ENCODE measurements at places on chromosomes 13 and 19.

DNA sequence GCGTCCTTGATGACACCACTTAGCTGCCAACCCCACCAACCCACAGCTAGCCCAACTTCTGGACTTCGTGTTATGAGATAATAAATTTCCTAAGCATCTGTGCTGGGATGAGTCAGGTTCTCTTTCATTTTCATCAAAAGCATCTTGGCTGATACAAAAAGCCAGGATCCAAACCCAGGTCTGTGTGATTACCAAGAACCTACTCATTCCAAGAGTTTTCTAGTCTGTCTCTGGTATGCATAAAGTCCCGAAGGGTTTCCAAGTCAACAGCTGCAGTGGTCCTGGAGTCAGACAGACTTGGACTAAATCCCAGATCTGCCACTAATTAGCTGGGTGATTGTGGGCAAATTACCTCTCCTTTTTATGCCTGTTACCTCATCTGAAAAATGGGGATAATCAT is 55.5 kb upstream of the SERP2 start:
- no peak for DNase-seq

DNA sequence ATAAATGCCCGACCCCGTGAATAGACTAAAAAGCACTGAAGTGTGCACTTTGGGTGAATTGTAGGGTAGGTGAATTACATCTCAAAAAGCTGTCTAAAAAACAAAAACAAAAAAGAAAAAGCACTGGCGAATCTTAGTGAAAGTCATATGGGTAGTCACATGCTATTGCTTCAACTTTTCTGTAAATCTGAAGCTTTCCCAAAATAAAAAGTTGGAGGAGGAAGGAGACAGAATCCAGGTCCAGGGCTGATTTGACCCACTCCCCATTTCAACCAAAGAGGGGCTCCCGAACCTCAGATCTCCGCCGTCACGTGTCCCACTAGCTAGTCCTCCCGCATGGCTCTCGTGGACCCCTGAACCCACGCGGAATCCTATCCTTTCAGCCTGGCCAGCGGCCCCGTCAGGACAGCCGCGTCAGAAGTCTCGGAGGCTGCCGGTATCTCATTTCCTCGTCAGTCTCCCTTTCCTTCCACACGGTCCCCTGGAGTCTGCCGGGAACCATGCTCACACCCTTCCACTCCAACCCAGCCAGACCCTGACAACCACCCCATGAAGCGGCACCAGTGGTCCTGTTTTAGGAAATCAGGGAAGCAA is 6.1 kb downstream of the PPP1R12C start:
- no peak for DNase-seq

DNA sequence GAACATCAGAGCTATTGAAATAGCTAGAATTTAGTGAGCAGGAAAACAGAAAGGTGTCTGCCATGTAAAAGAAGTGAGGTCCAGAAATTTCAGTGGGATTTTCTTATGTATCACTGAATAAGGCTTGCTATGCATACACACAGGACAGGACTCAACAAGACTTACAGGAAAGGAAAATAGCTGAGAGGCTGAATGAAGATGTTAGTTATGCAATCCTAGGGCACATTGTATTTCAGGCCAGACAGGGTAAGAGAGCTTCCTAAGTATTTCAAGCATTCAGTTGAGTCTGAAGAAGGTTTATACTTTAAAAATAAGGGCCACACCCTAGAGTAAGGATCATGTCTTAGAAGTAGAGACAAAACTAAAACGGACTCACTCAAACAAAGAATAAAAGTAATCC is 419.9 kb upstream of the PRR20A start:
- DNase-seq = no peak

GRCh38 chr19:48308631-48309586 is 16.4 kb upstream of the EMP3 start:
- no peak for DNase-seq

DNA sequence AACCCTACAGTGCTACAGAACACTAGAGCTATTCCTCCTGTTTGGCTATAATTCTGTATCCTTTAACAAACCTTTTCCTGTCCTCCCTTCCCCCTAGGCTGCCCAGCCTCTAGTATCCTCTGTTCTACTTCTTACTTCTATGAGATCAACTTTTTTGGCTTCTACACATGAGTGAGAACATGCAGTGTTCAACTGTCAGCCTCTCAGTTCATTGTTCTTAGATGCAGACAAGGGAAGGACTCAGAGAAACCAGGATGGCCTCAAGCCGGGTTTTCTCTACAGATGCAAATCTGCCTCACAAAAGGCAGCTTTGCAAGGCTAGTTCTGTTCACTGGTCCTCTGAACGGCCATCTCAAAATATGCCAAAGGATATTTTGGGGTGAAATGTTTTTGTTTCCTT is 18.4 kb downstream of the AMER2 start:
- no peak for DNase-seq

- DNase-seq = peak; percentile 16
Observed at GRCh38 chr19:4971424-4971793, 2.5 kb downstream of the KDM4B start.

- DNase-seq = no peak
Observed at GRCh38 chr13:41505209-41505835, 48.0 kb downstream of the RGCC start.

- DNase-seq = no peak
Observed at GRCh38 chr19:44765033-44765948, 12.4 kb upstream of the CBLC start.

GRCh38 chr13:56861476-56861875 is 279.2 kb upstream of the PRR20A start:
- no peak for DNase-seq

GRCh38 chr13:44713788-44714469 is 137.8 kb upstream of the TSC22D1 start:
- DNase-seq = no peak

DNA sequence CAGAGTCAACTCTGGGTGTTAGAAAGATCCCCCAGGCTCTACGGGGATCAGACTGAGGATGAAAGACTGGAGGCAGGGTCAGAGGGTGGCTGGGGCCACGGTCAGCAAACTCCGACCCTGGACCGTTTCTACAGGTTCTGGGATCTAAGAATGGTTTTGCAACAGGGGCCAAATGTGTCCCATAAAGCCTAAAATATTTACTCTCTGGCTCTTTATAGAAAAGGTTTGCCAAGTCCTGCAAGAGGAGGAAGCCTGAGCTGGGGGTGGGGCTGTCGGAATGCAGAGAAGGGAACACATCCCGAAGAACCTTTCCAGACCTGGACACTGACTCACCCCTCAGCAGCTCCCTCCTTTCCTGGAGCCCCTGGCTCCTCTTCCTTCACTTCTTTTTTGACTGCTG is 20.7 kb downstream of the LIG1 start:
- no peak for DNase-seq

DNA sequence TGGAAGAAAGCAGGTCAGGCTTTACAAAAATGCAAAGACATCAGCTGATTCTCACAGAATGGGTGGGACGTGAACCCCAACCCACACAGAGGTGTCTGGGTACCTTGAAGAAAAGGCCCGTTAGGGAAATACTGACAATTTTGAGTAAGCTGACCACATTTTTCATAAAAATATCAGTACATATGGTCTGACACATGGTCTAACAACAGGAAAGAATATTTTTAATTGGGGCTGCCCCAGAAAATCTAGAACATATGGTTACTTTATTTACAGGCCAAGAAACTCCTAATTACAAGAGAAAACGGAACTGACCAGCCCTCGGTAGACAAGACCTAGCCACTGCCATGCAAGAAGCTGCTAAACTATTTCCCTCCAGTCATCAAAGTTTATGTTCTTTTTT is 48.7 kb upstream of the ITM2B start:
- DNase-seq = no peak

GRCh38 chr19:46426035-46426505 is 2.7 kb downstream of the PNMA8C start:
- DNase-seq = no peak

- DNase-seq = no peak
Observed at GRCh38 chr19:12838182-12838885, at the start of gene MAST1. Gene MAST1, plus strand, starts transcription at chr19:12838515. Its CDS starts 58 bp downstream, at chr19:12838573.

DNA sequence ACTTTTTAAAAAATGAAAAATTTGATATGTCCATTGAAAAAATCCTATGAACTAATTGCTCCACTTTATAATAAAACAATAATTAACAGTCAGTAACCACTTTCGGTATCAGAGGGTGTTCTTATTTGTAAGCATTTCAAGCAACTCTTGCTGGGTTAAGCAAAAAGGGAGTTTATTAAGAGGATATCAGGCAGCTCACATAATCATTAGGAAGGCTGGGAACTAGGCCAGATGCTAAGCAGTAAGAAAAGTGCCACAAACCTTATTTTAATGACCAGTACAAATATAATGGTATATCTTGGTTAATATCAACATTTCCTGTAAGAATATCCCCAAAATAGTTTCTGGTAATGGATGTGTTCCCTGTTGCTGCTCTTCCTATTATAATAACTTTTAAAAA is 2618.3 kb upstream of the PCDH20 start:
- no peak for DNase-seq

DNA sequence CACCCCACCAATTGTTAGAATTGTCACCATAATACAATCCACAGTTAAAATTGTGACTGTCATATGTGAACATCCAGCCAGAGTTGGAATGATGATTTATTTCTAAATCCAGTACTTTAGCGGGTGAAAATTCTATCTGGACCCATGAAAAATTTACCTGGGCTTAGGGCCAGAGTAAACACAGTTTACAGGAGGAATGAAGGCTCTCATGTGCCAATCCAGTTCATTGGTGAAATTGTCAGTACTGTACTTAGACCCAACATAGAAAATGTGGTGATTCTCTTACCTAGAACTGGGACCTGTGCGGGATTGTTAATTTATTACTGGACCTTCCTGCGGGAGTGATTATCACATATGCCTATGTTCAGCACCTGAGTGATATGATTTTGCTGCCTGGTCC is 27.3 kb upstream of the ZNF681 start:
- DNase-seq = no peak

GRCh38 chr19:20968092-20968491 is 45.0 kb downstream of the ZNF85 start:
- no peak for DNase-seq

GRCh38 chr19:18014197-18014596 is 6.2 kb downstream of the ARRDC2 start:
- no peak for DNase-seq

- no peak for DNase-seq
Observed at GRCh38 chr19:36837176-36837905, 846 bp downstream of the ZNF790 start.

DNA sequence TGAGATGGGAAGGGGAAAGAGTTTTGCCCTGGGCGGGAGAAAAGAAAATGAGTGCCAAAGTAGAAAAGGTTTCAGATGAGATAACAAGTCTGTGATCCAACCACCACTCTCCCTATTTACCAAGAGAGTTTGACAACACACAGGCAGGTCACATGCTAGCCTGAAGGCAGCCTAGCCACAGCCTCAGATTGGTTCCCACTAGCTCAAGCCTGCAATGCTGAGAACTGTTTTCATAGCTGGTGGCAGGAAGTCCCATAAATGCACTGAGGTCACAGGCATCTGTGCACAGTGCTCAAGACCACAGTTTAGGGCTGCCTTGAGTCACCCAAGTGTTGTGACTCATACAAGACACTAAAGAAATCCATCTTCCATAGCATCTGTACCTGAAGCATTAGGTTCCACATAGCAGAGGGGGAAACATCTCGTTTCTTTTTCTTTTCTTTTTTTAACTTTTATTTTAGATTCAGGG is 18.5 kb upstream of the POP4 start:
- DNase-seq = no peak

DNA sequence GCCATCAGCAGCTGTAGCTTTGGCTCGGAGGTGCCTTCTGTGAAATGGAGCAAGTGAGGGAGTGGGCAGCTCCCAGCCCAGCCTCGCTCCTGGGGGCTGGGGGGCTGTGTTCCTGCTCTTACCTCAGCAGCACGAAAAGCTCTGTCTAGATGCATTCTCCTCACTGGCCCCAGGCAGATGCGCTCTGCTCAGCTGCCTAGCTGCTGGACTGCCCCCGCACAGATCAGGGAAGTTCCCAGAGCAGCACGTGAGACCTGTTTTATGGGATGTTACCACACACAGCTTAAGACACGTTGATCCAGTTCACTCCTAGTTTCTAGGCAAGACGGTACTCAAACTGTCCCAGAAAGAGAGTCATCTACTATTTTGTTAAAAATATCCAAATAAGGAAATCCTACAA is 13.6 kb downstream of the LCP1 start:
- DNase-seq = peak; percentile 45

GRCh38 chr13:46142776-46143175 is 37.9 kb upstream of the CPB2 start:
- no peak for DNase-seq

DNA sequence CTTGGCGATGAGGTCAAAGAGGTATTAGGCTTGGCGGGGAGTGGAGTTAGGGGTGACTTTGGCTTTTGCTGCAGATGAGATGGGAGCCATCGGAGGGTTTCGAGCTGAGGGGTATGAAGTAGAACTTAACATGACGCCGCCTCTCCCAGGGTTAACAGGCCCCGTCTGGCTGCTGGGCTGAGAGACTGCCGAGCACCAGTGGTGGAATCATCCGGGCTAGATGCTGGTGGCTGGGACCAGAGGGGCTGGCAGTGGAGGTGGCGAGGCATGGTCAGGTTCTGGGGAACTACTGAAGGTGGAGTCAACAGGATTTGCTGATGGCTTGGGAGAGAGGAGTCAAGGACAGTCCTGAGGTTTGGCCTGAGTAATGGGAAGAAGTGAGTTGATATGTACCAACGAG is 4.9 kb downstream of the RFX2 start:
- DNase-seq = no peak

GRCh38 chr19:54062643-54063042 is 1.1 kb downstream of the VSTM1 start:
- DNase-seq = no peak

DNA sequence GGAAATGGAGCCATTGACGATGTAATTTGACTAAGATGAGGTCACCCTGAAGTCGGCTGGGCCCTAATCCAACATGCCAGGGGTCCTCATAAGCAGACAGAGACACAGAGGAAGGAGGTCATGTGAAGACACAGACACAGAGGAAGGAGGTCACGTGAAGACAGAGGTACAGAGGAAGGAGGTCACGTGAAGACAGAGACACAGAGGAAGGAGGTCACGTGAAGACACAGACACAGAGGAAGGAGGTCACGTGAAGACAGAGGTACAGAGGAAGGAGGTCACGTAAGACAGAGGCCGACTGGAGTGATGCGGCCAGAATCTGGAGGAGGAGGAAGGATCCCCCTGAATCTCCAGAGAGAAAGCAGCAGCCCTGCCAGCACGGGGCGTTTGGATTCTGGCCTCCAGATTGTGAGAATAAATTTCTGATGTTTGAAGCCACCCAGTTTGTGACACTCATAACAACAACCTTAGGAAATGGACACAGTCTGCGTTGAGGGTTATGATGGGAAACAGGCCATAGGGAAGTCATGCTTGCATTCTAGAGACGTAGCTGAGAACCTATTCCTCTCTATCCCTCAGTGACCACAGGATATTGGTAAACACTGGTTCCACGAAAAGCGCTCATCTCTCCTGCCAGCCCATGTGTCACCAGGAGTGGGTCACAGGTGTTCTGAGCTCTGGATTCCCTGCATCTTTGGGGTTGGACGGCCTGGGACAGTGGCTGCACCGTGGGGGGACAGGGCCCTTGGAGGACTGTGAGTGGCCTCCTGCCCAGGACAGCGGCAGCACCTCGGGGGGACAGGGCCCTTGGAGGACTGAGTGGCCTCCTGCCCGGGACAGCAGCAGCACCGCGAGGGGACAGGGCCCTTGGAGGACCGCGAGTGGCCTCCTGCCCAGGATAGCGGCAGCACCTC is 108.5 kb downstream of the SOX1 start:
- DNase-seq = no peak

GRCh38 chr19:8306235-8307054 is 1.7 kb downstream of the CD320 start:
- no peak for DNase-seq

- no peak for DNase-seq
Observed at GRCh38 chr19:15673176-15673654, 328 bp downstream of the CYP4F12 start.

All from stimulated activated CD4-positive, alpha-beta T cell treated with anti-CD3 and anti-CD28 coated beads, Interleukin-1b, Interleukin-23, amount 100 ng/mL, for 4 hours (primary cell).